ENCODE measurements at places on chromosomes 3 and 15.

GRCh38 chr3:116464276-116464798, 19.1 kb upstream of the LSAMP start:
- no peak overlapping the region for H3K27ac ChIP-seq
- peaks cover 2% of the 10 kb centered on the region for H3K27me3 ChIP-seq

DNA sequence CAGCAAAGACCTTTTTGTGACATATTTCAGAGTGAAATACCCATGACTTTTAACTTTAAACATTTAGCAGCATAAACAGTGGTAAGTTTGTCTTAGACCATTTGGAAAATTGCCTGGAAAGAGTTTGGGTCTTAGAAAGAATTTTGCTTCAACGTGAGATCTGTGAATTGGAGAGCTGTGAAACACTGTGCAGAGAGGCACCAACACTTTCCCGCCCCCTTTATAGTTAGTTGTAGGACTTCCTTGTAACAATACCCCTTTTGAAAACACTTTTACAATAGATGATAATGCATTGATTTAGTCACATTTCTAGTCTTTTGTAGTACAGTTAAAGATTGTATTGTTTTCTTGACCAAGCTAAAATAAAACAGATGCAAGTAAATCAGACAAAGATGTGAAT, 43.5 kb upstream of the MBNL1 start:
- H3K36me3 ChIP-seq = no peaks in the 10 kb centered on the region
- H3K27ac ChIP-seq = no peak overlapping the region
- no peaks in the 10 kb centered on the region for H3K4me1 ChIP-seq
- H3K4me3 ChIP-seq = no peak overlapping the region
- no peak for DNase-seq

GRCh38 chr3:159763011-159763601, 225.5 kb upstream of the IL12A start:
- peak overlapping the region; percentile 95 for H3K4me3 ChIP-seq
- peaks cover 47% of the 10 kb centered on the region for H3K27me3 ChIP-seq
- H3K36me3 ChIP-seq = no peaks in the 10 kb centered on the region

GRCh38 chr3:56725175-56725574, 42.1 kb upstream of the TASOR start:
- no peak overlapping the region for H3K4me3 ChIP-seq
- peaks cover 37% of the 10 kb centered on the region for H3K36me3 ChIP-seq
- H3K4me1 ChIP-seq = peaks cover 39% of the 10 kb centered on the region
- no peak overlapping the region for H3K27ac ChIP-seq
- no peak for DNase-seq

- no peak overlapping the region for H3K4me3 ChIP-seq
- H3K4me1 ChIP-seq = no peaks in the 10 kb centered on the region
- H3K36me3 ChIP-seq = no peaks in the 10 kb centered on the region
Observed at GRCh38 chr3:152471814-152472671, 203.3 kb downstream of the MBNL1 start.

DNA sequence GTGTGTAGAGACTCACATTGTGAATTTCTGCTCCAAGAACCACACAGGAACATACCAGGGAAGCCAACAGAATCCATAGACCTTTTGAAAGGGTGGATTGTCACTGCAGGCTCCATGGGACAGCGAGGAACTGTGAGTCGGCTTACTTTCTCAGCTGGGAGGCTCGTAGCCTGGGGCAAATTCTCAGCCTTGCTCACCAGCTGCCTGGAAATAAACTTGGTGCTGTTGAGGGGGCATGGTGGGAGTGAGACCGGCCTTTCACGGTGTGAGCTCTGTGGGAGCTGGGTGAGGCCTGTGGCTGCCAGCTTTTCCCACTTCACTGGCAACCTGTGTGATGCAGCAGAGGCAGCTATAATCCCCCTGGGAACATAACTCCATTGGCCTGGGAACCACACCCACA, 146.6 kb upstream of the P2RY1 start:
- no peaks in the 10 kb centered on the region for H3K4me1 ChIP-seq
- no peak overlapping the region for H3K27ac ChIP-seq
- H3K36me3 ChIP-seq = no peaks in the 10 kb centered on the region
- H3K4me3 ChIP-seq = no peak overlapping the region
- peaks cover 5% of the 10 kb centered on the region for H3K27me3 ChIP-seq

GRCh38 chr3:163927521-163927920, 1150.8 kb downstream of the SI start:
- no peaks in the 10 kb centered on the region for H3K4me1 ChIP-seq
- H3K36me3 ChIP-seq = no peaks in the 10 kb centered on the region
- no peak for DNase-seq
- no peak overlapping the region for H3K4me3 ChIP-seq
- H3K27ac ChIP-seq = no peak overlapping the region
- no peaks in the 10 kb centered on the region for H3K27me3 ChIP-seq

DNA sequence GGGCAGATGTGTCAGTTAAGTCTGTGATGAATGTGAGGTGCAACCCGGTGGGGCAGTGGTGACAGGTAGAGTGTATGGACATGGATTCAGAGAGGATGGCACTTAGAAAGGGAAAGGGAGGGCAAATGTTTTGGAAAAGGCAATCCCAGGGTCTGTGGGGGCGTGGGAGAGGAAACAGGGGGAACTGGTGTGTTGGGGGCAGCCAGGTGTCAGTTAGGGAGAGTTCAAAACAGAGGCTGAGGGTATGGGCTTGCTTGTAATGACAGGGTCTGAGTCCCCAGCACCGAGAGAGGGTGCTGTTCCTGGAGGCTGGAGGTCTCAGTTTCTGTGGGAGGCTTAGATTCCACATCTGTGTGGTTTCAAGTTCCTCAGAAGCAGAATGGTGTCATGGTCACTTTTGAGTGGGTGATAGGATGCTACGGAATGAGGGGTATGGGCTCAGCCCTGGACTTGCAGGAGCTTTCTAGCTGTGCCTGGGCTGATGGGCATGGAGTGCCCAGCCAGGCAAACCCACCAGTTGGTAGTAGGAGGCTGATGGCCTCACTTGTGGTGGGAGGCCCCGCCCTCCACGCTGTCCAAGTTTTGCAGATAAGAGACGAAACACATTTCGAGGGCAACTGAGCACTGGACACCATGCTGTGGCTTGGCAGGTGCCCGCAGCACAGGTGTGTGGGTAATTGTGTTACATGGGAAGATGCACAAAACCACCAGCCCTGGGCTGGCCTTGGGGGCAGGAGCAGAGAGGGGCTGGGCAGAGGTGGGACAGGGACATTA, 209.4 kb downstream of the RPLP1 start:
- no peak for DNase-seq
- H3K27me3 ChIP-seq = peaks cover 17% of the 10 kb centered on the region
- peaks cover 26% of the 10 kb centered on the region for H3K4me1 ChIP-seq
- no peaks in the 10 kb centered on the region for H3K36me3 ChIP-seq
- H3K4me3 ChIP-seq = no peak overlapping the region

DNA sequence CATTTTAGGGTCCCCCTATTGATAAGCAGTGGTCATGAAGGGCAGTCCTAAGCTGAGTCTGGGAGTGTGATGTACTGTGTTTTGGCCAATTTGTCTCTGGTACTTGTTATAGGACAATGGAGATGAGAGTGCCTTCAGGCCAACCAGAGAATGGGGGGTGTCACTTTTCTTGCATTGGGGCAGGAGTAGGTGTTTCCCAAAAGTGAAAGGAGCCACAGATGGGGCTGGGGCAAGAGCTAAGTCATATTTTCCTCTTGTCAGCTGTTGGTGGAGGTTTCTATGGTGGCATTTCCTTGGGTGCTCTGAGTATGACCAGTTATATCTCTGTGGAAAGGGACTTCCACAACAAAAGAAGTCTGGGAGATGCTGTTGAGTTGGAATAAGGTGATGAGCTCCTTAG, 24.7 kb upstream of the BSN start:
- H3K36me3 ChIP-seq = peaks cover 35% of the 10 kb centered on the region
- H3K27ac ChIP-seq = no peak overlapping the region
- H3K27me3 ChIP-seq = no peaks in the 10 kb centered on the region

DNA sequence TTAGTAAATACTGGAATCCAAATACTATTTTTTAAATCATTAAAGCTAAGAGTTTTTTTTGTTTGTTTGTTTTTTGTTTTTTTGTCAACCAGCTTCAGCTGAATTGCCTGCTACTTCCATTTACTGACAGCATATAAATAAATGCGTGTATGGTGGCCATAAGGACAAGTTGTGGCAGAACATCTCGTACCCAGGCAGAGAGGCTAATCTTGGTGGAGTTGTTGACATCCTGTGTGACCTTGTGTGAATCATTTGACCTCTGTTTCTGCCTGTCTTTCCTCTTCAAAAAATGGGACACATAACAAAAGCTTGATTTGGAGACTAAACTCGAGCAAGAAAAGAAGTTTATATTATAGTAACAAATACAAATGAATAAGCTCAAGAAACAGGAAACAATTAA, 734.2 kb downstream of the MCTP2 start:
- no peak overlapping the region for H3K27ac ChIP-seq
- peaks cover 7% of the 10 kb centered on the region for H3K36me3 ChIP-seq
- no peaks in the 10 kb centered on the region for H3K27me3 ChIP-seq
- no peak overlapping the region for H3K4me3 ChIP-seq
- peaks cover 7% of the 10 kb centered on the region for H3K4me1 ChIP-seq
- DNase-seq = no peak

All from nephron progenitor cell (in vitro differentiated cells).